GM06990 (cell line): ENCODE measurements at places on chromosomes 3 and 15.

GRCh38 chr15:65072027-65072426 lies 4.2 kb upstream of the RASL12 start:
- no peak for DNase-seq

DNA sequence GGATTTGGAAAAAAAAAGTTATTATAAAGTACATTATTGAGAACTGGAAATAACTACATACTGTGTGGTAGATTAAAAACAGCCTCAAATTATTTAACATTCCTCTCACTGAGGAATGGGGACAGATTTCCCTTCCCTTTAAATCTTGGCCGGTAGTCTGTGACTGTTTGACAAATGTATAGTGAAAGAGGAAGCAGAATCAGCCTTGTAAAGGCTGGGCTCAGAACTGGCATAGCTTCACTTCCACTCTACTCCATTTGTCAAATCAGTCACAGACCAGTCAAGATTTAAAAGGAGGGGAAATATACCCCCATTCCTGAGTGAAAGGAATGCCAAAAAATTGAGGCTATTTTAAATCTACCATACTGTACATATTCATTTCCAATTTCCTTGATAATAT lies 18.2 kb upstream of the B4GALT4 start:
- peak; percentile 24 for DNase-seq

DNA sequence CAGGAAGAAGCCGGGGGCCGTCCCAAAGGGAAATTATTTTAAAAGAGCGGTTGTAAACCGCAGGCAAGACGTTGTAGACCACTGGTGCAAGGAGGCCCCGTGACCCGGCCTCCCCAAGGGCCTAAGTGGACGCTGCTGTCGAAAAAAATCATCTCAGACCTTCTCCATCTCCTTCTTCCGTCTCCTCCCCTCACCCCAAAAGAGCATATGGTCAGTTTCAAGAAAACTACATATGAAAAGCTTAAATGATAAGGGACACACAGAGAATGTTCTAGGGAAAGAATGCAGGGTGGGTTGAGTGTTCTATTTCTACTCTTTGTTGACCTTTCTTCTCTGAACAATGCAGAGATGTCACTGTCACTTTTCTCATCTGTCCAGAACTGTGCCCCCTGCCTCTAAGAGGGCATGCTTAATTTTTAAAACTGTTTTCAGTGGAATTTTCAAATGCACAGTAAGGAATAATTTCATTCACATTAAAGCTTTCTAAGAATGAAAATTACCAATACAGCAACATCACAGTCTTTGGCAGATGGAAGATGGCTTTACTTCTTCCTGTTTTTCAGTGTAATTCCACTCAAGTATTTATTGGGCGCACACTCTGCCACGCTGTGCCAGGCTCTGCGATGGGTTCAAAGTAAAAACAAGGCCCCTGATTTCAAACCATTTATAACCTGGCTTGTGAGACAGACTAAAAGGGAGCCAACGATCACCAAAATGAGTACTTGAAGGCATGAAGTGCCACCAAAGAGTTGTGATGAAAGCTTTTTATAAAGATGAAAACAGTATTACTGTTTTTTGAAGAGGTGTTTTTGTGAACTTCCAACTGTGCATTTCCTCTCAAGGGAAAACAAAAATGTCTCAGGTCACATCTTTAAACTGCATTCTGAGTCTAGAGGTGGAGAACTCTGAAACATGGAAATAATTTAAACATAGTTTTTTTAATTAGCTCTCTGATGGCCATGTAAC lies 891 bp upstream of the TOP2B start:
- DNase-seq = no peak

GRCh38 chr3:51888463-51889105 lies 13.2 kb upstream of the IQCF5 start:
- DNase-seq = no peak

DNA sequence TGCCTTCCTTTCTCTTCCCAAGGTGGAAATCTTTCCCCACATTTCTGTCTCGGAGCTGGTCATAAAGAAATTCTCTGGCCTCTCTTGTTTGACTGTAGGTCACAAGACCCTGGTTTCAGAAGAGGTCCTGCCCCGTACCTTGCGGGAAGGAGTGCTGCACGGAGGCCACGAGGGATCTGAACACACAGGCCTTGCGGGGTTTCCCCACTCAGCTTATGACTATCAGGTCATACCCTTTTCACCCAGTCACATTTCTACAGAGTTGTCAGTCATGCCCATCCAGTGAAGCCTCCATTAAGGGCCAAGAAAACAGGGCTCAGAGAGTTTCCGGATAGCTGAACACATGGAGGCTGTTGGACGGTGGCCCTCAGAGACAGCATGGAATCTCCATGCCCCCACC lies 54.7 kb upstream of the ATP13A3 start:
- peak; percentile 32 for DNase-seq

DNA sequence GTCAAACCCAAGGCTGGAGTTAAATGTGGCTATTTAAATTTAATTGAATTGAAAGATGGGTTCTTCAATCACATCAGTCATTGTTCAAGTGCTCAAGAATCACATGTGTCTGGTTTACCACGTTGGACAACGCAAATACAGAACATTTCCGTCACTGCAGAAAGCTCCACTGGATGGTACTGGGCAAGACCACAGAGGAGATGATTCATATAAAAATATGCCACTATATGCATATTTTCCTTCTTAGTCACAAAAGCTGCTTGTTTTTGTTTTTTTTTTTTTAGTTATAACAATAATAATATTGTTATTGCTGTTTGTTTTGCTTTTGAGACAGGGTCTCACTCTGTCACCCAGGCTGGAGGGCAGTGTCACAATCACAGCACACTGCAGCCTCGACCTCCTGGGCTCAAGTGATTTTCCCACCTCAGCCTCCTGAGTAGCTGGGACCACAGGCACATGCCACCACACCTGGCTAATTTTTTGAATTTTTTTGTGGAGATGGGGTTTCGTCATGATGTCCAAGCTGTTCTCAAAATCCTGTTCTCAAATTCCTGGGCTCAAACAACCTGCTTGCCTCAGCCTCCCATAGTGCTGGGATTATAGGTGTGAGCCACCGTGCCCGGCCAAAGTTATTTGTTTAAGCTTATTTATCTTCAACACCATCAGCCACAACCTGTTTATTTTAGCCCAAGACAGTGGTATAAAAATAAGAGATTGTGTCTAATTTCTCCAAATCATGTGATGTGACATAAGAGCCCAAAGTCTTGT lies 19.4 kb downstream of the RTP3 start:
- no peak for DNase-seq

- no peak for DNase-seq
Measured at GRCh38 chr15:76010613-76011012, 1.6 kb downstream of the NRG4 start.

DNA sequence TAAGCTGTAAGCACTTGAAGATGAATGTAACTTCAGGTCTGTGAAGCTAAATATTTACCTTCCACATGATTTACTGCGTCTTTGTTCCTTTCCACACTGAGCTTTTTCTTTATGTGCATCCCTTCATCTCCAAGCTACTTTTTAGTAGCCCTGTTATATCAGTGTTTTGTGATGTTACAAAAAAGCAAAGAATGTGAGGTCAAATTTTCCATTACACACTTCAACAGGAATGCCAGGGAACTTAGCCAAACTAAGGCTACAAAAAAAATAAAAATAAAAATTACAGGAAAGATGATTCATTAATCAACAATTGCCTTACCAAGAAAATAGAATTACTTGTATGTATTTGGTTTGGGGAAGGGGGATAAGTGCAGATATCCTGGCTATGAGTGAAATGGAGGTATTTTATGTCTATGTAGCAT lies 73.0 kb downstream of the FILIP1L start:
- DNase-seq = no peak

- no peak for DNase-seq
Measured at GRCh38 chr3:9183811-9184460, 65.5 kb downstream of the SRGAP3 start.

- DNase-seq = no peak
Measured at GRCh38 chr3:111321786-111322185, 220.2 kb upstream of the CD96 start.

DNA sequence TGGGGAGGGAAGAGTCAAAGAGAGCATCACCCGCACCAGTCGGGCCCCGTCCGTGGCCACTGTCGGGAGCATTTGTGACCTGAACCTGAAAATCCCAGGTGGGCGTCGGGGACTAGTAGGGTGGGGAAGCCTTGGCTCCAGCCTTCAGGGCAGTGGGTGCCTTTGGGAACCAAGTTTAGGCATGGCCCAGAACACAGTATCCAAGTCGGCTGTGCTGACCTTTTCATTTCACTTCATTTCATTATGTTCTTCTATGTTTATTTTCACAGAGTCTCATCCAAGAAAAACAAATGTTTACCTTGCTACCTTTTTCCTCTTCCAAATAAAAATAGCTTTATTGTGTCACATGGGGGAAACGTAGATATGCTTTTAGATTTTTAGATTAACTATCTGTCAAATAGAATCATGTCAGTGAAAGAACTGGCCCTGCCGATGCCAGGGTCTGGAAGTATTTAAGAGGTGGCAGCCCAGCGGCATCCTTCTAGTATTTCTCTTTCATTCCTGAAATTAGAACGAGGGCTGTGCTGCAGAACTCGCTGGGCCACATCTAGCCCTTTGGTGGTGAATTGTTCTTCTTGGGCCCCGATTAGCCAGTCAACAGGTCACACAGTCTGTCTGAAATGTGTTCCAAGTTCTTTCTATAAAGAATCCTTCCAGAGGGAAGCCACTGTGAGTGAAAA lies 60.5 kb downstream of the DNASE1L3 start:
- no peak for DNase-seq

DNA sequence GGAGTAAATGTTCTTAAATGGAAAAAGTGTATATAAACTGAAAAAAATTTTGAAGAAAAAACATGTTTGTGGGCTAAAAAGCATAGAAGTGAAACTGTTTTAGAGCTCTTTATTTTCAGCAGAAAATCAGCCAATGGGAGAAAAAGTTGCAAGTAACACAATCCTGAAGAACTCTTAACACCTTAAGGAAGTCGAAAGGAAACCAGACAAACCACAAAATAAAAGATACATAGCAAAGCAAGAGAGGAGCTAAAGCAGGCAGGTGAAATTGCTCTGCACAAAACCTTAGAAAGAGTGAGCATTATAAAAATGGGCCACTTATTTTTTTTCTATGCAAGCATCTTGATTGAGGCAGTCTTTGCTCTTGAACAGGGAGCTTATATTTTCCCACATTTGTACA lies 300.5 kb downstream of the RAP2B start:
- no peak for DNase-seq

GRCh38 chr3:16928386-16929132 lies 43.8 kb downstream of the PLCL2 start:
- DNase-seq = no peak

DNA sequence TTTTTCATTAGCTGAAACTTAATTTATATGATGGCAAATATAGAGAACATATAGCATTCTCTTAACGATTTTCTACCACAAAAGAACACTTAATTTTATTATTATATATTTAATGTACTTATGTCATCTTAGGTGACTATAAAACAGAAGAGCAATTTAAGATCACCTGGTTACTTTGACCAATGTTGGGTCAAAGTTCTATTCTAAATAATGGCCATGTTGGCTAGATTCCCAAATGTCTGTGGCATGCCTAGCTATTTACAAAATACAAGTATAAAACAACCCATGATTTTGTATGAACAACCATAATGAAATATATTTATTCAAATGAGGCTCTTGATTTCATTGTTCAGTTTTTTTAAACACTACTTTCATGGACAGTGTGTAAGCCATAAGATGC lies 200.9 kb downstream of the MCTP2 start:
- no peak for DNase-seq

DNA sequence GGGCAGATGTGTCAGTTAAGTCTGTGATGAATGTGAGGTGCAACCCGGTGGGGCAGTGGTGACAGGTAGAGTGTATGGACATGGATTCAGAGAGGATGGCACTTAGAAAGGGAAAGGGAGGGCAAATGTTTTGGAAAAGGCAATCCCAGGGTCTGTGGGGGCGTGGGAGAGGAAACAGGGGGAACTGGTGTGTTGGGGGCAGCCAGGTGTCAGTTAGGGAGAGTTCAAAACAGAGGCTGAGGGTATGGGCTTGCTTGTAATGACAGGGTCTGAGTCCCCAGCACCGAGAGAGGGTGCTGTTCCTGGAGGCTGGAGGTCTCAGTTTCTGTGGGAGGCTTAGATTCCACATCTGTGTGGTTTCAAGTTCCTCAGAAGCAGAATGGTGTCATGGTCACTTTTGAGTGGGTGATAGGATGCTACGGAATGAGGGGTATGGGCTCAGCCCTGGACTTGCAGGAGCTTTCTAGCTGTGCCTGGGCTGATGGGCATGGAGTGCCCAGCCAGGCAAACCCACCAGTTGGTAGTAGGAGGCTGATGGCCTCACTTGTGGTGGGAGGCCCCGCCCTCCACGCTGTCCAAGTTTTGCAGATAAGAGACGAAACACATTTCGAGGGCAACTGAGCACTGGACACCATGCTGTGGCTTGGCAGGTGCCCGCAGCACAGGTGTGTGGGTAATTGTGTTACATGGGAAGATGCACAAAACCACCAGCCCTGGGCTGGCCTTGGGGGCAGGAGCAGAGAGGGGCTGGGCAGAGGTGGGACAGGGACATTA lies 209.4 kb downstream of the RPLP1 start:
- DNase-seq = no peak

DNA sequence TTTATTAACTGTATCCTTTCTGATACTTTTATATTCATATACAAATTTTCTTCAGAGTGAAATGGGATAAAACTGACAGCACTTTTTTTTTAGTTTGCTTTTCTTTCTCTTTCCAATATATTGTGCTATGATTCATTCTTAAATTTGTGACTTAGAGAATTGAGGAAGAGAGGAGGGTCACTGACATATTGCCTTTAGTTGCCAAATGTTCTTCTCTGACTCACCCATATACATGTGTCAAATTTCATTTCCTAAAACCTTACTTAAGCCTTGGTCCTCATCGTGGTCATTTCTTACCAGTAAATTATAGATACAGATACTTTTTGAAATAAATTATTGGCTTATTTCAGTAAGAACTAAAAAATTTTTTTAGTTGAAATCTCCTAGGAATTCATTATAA lies 53.9 kb downstream of the CLASP2 start:
- no peak for DNase-seq

DNA sequence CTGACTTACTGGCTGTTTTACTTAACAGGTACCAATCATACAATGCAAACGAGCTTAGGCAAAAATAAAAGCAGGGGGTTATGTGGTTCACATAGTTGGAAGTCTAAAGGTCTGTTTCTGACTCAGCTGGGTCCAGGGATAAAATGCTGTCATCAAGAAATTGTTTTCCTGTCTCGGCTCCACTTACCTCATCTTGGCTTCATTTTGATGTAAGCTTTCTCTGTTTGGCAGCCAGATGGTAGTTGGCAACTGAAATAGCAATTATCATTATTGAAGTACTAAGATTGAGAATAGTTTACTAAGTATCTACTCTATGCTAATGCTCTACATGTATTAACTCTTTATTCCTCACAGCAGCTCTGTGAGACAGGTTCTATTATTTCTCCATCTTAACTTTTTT lies 36.8 kb upstream of the CNTN3 start:
- no peak for DNase-seq

DNA sequence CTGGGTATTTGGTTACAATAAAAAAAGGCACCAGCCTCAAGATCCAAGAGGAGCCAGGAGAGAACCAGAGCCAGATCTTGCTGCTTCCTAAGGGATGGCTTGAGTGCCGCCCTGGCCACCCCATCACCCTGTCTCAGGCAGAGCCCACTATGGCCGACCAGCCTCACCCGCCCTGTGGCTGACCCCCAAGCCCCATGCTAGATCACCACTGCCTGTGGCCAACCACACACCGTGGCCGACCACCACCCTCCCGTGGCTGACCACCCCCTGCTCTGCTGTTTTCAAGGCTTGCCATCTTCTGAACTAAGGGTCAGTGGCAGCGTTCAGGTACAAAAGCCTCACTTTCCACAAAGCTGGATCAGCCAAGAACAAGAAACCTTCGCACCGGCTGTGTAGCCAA lies 12.0 kb downstream of the CSPG5 start:
- DNase-seq = no peak
